Activated CD4-positive, CD25-positive, alpha-beta regulatory T cell treated with anti-CD3 and anti-CD28 coated beads, Interleukin-2, amount 50 U/mL, for 16 hours (primary cell): ENCODE measurements at places on chromosomes 11 and 22.
A peak's percentile ranks its signal among the peaks of the same experiment; 100 is the strongest.

DNA sequence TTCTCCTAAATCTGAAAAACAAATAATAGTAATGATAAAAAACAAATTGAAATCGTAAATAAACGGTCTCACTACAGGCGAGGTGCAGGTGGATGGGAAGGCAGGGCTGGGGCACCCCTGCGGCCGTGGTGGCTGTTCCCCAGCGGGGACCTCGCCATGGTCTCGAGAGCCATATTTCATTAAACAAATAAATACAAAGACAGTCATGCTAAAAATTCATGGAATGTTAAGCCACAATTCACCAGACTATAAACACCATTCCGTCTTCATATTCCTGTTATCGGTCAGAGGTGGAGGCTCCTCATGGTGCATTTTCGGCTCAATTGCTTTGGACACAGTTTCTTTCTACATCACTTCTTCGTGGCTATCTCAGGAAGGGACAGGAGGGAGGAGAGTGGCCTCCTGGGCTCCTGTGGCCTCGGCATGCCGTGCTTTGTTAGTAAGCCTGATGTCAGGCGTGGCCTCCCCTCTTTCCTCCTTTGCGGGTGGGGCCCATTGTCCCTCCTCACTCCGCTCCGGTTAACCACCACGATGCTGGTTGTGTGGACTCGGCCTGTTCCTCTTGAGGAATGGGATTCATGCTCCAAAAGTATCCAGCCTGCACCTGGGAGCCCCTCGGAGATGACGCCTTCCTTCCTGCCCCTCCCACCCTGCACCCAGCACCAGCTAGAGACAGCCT, 16.1 kb upstream of the BRSK2 start:
- DNase-seq, result no peak

DNA sequence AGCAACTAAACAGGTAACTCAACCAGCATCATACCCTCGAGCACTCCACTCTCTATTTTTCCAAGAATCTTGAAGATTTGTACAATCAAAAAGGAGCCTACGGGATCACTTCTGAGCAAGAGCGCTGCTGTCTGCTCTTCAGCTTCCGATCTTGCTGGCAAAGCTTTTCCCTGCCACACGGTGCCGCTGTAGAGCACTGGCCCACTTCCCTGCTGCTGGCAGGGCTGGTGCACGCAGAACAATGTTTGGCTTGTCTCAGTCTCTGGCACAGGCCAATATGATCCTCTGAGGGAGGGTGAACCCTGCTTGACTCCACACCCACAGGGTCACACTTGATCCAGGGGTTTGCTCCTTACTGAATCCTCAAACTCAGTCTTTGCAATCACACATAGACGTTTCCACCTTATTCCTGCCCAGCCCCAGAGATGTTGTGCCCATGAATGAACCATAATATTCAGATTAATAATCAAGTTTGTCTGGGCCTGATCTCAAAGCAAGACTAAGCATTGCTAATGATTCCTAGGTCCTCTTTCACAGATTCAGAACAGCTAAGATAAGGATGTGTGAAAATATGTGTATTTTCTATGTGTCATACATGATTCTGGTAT, 536.6 kb downstream of the SOX6 start:
- DNase-seq, result no peak

DNA sequence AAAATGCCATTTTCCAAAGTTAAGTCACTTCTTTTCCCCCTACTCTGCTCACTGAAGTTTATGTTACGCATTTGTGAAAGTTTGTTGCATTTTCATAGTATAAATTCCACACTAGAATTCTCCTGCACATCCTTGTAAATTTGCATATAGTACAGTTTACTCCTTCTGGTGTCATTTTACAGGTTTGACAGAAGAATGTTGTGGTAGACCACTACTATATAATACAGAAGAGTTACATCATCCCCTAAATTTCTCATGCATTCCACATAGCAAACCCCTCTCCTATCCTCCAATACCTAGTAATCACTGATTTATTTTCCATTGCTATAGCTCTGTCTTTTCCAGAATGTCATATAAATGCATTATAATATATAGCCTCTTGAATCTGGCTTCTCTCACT, 64.5 kb downstream of the CCDC73 start:
- no peak for DNase-seq

GRCh38 chr11:117754030-117754429, 43.0 kb downstream of the DSCAML1 start:
- no peak for DNase-seq

GRCh38 chr22:40348025-40348658, 1.8 kb downstream of the ADSL start:
- peak; percentile 43 for DNase-seq

DNA sequence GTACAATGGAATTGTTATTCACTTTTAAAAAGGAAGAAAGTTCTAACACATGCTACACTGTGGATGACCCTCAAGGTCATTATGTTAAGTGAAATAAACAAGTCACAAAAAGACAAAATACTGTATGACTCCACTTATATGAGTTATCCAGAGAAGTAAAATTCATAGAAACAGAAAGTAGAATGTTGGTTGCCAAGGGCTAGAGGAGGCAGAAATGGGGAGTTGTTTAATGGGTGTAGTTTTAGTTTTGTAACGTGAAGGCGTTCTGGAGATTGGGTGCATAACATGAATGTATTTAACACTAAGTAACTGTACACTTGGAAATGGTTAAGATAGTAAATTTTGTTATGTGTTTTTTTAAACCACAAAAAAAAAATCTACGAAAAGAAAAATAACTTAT, 43.8 kb downstream of the CCDC81 start:
- no peak for DNase-seq

DNA sequence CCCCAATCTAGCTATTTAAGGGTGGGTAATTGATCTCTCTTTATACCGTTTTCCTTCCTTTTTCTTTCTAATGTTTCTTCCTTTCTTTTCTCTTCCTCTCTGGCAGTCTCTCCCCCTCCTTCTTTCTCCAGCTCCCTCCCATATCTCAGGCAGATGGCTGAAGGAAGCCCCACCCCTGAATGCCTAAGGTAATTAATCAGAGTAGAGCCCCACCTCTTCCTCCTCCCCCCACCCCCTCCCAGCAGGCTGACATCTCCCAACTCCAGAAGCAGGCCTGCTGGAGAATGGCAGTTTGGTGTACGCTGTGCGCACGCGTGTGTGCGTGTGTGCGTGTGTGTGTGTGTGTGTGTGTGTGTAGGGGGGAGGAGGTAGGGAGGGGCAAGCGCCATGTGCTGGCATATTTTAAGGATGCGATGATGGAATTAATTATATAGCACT, 122.6 kb downstream of the APOL5 start:
- no peak for DNase-seq

DNA sequence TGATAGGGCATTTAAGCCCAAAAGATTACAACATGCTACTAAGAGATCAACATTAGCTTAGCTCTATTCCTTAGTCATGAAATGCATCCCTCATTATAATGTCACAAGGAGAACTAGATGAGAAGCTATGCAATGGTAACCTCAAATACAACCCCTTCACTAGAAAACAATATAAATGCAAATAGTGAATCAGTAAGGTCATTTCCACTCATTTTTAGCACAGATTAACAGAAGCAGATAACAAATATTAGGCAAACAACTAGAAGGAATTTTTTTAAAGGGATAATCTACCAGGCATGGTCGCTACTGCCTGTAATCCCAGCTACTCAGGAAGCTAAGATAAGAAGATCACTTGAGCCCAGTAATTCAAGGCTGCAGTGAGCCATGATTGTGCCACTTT, 28.2 kb downstream of the SIK3 start:
- DNase-seq, result no peak

GRCh38 chr11:3170044-3170755, 5.1 kb upstream of the OSBPL5 start:
- DNase-seq, result no peak

GRCh38 chr11:14554959-14555358, 34.8 kb upstream of the PSMA1 start:
- no peak for DNase-seq

- DNase-seq, result no peak
Observed at GRCh38 chr22:48054596-48054995, 1292.1 kb downstream of the TBC1D22A start.
